ENCODE measurements at places on chromosomes 5 and 9. TPM values are rescaled to one million over a fixed set of nuclear protein-coding genes. Genes with fewer than 3 reads are reported as not detected.
A peak's percentile ranks its signal among the peaks of the same experiment; 100 is the strongest.

GRCh38 chr5:83265318-83265717 lies 188.0 kb downstream of the XRCC4 start:
- DNase-seq = no peak

DNA sequence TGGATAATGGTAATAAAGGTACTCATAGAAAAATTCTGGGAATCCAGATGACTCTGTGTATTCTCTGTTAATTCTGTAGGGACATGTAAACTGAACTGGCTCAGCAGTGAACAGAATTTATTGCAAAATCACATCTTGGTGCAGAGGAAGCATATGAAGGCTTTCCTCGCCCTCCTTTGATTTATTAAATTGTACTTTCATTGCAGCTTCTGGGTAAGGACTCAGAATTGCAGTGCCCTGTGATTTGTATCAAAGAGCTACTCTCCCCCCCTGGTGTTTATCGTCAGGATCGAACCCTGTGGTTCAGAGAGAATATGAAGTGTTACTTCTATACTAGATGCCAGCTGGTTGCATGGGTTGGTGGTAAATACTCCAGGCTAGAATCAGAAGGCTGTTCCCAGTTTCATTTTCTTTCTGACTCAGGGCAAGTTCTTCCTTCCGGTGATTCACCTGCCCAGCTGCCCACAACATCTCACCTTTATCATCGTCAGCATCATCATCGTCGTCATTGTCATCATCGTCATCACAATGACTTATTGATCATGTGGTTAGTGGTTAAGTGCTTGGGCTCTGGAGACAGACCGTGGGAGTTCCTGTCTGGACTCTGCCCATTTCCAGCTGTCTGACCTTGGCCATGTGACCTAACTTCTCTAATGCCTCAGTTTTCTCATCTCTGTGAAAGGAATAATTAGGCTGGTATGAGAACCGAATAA lies 238.8 kb downstream of the ARHGAP26 start:
- DNase-seq = no peak

DNA sequence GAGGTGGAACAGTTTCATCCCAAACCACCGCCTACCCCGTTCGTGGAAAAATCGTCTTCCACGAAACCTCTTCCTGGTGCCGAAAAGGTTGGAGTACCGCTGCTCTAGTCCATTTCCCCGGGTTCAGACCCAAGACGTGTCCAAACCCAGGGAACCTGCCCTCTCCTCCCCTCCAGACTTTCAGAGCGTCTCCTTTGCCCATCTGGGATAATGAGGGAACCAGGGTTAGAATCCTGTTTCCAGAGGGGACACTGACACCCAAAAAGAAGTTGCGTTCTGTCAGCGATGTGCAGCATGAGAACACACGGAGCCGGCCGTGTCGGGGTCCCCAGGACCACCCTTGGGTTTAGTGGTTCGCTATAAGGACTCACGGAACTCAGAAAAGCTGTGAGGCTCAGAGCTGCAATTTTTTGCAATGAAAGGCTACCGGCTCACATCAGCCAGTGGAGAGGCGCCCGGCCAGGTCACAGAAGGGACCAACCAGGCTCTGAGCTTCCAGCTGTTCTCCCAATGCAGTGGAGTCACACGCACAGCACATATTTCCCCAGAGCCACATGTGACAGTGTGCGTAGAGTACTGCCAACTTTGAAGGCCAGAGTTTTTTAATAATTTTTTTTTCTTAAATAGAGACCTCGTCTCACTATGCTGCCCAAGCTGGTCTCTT lies 19.4 kb downstream of the LAMC3 start:
- no peak for DNase-seq

DNA sequence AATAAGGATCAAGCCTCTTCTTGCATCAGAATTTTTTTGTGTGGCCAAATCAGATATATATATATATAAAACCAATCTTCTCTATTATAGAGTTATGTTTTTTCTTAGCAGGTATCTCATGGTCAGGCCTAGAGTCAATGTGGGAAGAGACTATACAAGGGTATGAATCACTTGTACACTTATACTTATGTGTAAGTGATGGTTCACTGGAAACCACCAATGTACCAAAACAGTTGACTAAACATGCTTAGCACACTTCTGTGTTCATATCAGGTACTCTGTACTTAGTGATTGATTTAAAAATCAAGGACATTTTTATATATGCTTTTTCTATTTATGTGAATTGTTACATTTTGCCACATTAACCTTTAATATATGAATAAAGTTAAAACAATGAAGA lies 92.6 kb downstream of the CWC27 start:
- DNase-seq = no peak

DNA sequence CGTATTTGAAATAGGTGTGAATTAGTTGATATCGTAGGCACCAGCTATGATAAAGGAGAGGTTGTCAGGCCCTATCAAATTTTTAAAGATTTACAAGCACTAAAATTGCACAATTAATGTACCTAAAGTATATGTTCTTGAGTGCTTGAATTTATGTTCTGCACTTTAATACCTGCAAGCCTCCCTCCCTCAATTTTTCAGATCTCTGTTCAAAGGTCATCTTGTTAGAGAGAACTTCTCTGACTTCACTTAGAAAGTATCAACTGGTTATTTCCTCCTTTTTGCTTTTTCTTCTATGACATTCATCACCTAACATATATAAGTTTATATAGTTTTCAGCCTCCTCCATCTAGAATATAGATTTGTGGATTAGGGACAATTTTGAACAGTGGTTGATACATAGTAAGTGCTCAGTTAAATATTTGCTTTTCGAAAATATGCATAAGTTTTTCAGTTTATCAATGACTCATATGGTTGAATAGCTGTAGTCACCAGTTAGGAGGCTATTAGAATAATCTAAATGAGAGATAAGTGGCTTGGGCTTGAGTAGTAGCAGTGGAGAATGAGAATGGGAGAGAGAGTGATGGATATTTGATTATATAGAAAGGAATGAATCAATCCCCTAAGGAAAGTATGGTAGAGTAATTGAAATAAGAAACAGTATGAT lies 37.3 kb downstream of the LOX start:
- DNase-seq = no peak

DNA sequence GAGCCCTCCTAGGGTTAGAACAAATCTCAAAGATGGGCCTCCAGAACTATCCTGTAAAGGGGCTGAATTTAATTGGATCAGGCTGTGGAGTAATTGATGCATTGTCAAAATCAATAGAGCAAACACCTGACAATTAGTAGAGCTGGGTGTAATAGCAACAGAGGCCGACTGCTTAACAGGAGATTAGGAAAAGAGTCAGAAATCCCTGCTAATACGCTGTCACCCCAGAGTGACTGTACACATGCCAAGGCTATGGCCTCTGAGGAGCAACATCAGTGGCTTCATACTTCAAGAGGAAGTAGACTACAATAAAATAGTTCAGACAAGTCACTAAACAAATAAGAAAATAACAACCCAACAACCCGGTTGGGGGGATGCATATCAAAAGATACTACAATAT lies 18.7 kb upstream of the GRPEL2 start:
- no peak for DNase-seq

- no peak for DNase-seq
Measured at GRCh38 chr9:130844044-130844451, 9.0 kb downstream of the ABL1 start.

DNA sequence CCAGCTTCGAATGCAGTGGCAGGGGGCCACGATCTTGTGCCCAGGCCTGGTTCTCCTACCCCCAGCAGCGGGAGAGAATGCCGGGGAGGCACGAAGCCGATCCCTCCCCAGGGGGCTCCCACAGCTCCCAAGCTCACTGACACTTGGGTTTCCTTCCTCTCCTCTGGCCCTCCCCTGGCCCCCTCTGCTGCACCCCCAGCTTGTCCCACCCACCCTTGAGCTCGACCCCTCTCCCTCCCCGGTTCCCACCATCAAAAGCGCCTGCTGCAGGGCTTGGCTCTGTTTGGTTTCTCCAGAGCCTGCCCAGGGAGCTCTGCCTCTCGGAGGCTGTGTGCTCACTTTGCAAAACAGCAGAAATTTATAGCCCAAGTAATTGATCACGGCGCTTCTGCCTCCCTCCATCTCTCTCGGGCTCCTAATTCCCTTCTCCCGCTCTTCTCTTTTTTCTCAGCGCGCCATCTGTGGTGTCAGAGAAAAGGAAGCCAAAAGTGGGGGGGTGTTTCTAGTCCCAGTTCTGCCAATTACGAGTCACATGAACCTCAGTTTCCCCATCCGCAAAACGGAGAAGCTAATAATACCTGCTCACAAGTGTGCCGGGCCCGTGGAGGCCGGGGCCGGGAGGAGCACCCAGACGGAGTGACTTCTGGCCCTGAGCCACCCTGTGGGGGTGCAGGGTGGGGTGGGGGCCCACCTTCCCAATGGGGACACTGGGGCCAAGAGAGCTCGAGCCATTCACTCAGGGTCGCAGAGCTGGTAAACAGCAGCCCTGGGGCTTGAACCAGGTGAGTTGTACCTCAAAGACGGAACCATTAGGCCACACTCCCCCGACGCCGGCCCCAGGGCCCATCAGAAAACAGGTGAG lies 141.2 kb upstream of the IER5L start:
- no peak for DNase-seq

- peak; percentile 48 for DNase-seq
Measured at GRCh38 chr9:133658442-133659431, 22.6 kb downstream of the DBH start.

GRCh38 chr5:102539562-102539961 lies 40.8 kb upstream of the SLCO6A1 start:
- no peak for DNase-seq

DNA sequence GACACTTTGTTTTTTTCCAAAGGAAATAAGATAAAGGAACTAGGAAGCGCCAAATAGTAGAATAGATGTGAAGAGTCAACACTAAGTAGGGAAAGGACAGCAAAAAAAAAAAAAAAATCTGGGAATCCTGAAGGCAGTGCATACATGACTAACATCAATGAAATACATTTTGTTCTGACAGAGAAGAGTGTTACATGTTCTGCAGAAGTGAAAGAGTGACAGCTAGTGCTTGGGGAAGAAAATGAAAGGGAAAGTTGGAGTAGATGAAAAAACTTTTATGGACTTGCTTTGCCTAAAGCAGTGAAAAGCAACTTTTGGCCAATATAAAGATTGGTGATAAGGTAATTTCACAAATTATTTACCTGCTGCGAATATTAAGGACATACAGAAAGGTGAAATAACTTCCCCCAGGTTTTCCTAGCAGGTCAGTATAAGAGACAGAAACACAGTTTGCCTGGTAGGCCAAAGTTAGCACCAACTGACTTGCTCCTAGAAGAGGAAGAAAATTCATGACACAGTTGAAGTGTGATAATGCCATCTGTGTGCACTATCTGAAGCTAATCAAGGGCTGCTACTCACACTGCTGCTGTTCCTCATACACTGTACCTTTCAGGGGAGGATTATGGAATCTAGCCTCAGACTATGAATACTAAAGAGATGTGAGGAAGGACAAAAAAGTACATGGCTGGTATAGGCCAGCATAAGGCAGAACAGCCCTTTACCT lies 38.6 kb downstream of the RANBP6 start:
- no peak for DNase-seq

GRCh38 chr9:10331157-10331556 lies 281.6 kb downstream of the PTPRD start:
- DNase-seq = no peak

GRCh38 chr5:143064676-143065075 lies 294.5 kb downstream of the ARHGAP26 start:
- no peak for DNase-seq

The QRFP gene
- not detected for total RNA-seq

DNA sequence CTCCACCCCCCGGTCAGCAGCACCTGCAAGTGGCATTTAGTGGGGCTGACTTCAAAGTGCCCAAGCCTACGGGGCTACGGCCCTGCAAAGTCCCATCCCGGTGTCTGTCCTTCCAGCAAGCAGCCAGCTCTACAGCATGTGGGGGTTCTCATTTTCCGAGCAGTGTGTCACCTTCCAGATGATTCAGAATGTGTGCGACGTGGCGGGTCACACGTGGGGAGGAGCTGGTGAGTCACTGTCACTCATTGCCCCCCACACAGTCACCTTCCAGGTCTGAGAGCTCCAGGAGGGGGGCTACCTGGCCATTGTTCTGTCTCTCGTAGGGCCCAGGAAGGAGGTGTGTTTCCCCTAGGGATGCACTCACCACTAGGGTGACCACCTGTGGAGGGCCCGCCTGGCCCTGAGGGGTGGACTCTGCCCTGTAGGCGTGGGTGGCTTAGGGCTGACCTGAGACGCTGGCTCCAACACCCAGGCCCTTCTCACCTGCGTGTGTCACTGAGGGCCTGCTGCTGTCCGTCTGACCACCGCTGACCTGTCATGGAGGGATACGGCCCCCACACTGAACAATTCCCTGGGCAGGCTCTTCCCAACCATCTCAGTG lies 70.2 kb downstream of the SEMA4D start:
- no peak for DNase-seq

- no peak for DNase-seq
Measured at GRCh38 chr5:178314961-178315820, 82.6 kb upstream of the PHYKPL start.

GRCh38 chr5:112720576-112720975 lies 17.1 kb upstream of the APC start:
- DNase-seq = no peak
